Sciatic nerve (tissue), 2 donors: ENCODE measurements at places on chromosomes 7 and 10.

DNA sequence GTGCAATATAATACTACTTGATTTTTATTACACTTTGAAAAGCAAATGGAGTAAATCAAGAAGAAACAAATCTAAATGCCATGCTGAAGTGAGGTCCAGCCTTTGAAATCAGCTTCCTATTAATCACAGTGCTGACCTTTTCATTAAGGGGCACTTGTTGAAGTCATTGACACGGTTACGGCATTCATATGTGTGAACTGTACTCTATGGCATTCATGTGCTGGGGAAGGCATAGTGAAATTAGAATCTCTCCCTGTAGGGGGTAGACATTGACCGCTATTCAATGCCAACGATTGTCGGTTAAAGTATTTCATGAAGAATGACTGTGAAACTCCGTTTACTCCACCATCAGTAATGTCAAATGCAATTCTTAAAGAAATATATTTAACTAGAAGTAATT, 296.1 kb upstream of the SEMA3A start:
- no peak for DNase-seq

DNA sequence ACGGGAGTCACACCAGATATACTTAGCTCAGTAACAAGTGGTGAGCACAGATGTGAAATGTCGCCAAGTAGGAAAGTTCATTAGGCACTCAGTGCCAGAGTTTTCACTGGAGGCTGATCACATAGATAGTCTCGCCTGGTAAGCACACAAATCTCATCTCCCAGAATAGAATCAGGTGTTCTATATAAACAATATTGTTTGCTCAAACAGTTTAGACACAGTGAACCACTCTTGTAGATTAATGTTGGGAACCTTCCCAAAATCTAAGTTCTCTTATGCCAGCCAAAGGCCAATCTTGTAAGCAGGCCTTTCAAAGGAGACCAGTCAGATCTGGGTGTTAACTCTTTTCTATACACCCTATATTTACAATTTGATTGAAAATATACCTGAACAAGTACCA, 716.5 kb upstream of the GRM3 start:
- DNase-seq: no peak

DNA sequence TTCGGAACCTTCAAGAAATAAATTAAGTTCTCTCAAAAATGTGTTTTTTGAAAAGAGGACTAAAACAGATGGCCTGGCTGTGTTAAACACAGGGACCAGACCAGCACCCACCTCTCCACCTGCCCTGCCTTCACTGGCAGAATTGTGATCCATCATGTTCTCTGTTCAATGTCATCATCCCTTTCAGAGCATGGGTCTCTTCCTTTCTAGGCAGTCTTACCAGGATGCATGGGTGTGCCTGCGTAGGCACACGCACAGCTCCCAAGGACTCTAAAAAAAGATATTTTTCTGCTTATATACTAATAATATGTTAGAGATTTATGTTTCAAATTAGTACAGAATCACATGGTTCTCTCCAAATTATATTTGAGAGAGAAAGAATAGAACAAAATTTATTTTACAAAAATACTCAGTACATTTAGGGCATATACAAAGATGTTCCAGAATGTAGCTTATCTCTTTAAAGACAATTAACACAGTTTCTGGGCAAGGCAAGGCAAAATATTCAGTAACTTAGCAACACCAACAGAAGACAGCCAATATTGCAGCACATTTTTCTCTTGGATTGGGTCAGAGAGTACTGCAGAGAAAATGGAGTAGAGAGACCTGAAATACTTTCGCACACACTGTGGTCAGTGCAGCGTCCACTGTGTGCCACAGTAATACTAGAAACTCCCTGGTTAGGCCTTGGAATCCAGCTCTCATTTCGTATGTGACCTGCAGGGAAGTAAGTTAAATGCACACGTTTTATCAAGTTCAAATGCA, 52.8 kb downstream of the EGFR start:
- no peak for DNase-seq

- DNase-seq: no peak
These were observed 556.7 kb downstream of the TYW1 start for GRCh38 chr7:67553378-67553777.

GRCh38 chr10:28811639-28812349, 134.5 kb downstream of the BAMBI start:
- no peak for DNase-seq

- DNase-seq: no peak
These were observed 614.7 kb upstream of the FOXK1 start for GRCh38 chr7:4067476-4067760.

GRCh38 chr10:125087191-125087896, 73.0 kb downstream of the CTBP2 start:
- peak; percentile 43 for DNase-seq

- DNase-seq: no peak
These were observed 45.2 kb downstream of the VPS41 start for GRCh38 chr7:38863601-38864291.

- no peak for DNase-seq
These were observed 37.1 kb downstream of the SLC25A13 start for GRCh38 chr7:96284835-96285234.

DNA sequence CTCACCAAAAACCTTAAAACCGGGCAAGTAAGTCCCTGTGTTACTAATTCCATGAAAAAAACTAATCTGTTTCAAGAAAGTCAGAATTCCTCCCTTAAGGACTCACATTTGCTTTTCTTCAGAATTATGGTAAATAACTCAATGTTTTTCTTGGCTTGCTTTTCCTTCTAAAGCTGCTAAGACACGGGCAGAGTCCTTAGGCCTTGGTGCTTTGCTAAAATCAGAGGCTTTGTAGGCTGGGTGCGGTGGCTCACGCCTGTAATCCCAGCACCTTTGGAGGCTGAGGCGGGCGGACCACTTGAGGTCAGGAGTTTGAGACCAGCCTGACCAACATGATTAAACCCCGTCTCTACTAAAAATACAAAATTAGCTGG, 32.0 kb downstream of the GNA12 start:
- no peak for DNase-seq

- DNase-seq: no peak
These were observed 63.8 kb downstream of the TASOR2 start for GRCh38 chr10:5748394-5748803.

GRCh38 chr10:49319206-49319605, 20.2 kb downstream of the C10orf71 start:
- no peak for DNase-seq

DNA sequence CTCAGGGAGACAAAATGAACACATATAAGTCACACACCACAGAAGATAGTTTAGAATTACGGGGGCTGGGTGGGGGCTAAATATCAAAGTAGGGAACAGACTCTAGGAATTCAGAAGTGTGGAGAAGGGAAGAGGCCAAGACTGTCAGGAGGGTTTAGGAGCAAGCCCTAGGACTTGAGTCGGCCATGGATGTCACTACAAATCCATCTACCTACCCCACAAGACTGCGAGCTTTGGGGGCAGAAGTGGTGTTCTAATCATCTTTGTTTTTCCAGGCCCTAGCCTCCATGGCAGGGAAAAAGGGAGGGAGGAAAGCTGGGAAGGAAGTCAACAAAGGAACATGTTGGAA, 5.8 kb upstream of the ARHGAP19 start:
- no peak for DNase-seq

DNA sequence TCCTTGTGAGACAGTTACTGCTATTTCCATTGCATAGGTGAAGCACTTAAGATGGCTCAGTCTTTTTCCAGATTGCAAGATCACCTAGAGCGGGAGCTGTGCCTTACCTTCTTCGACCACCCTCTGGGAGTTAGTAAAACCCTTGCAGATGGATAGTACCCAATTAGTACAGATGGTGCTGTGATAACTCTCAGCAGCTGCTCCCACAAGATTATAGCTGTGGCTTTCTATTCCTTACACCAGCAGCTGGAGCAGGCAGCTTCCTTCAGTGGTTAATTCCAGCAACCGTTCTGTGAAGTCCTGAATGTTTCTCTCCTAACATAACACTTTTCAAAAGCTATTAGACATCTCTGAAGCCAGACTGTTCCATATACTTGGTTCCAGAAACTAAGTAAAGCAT, 796.8 kb downstream of the XPNPEP1 start:
- no peak for DNase-seq

GRCh38 chr7:106376026-106376799, 91.4 kb upstream of the NAMPT start:
- no peak for DNase-seq

- no peak for DNase-seq
These were observed 149.8 kb upstream of the WDR11 start for GRCh38 chr10:120701381-120701780.

GRCh38 chr10:124116771-124117510, 23.5 kb upstream of the CHST15 start:
- no peak for DNase-seq

GRCh38 chr10:1598393-1599153, 138.8 kb downstream of the ADARB2 start:
- DNase-seq: no peak
